ENCODE measurements at places on chromosomes 11 and 22.

- DNase-seq, result no peak
Observed at GRCh38 chr22:50641696-50642607, 14.0 kb upstream of the ARSA start.

GRCh38 chr11:62012451-62012831 is 45.0 kb upstream of the FTH1 start:
- no peak for DNase-seq

DNA sequence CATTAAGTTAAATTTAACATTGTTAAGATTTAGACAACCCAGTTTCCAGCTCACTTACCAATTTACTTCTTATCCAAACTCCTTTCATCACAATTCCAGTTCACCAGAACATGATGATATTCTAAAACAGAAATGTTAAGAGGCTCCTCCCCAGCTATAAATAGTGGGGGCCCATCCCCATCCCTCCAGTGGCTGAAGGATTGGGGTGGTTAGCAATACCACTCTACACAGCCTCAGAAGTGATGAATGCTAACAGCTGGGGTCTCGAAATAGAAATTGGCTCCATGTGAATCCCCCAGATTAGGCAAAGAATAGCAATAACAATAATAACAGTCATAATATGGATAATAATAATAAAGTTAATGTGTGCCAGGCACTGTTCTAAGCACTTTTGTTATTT is 97.9 kb upstream of the NCAM1 start:
- no peak for DNase-seq

DNA sequence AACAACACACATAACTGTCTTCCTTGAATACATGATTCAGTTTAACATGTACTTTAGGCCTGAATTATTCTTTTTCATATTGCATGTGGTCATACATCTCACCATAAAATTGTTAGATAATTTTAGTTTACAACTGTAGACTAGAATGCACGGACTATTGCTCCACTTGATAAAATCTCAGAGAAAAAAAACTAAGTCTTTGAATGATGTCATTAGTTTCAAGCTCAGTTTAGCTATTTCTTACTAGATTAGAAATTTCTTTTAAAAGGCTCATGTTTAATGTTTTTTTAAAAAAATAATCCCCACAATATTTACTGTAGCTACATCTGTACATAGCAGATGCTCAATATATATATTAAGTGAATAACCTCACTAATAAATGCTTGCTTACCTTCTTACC is 5.1 kb downstream of the RSF1 start:
- no peak for DNase-seq

GRCh38 chr11:79129702-79130101 is 311.1 kb downstream of the TENM4 start:
- no peak for DNase-seq

- no peak for DNase-seq
Observed at GRCh38 chr11:64283092-64283491, 1.4 kb downstream of the BAD start.

DNA sequence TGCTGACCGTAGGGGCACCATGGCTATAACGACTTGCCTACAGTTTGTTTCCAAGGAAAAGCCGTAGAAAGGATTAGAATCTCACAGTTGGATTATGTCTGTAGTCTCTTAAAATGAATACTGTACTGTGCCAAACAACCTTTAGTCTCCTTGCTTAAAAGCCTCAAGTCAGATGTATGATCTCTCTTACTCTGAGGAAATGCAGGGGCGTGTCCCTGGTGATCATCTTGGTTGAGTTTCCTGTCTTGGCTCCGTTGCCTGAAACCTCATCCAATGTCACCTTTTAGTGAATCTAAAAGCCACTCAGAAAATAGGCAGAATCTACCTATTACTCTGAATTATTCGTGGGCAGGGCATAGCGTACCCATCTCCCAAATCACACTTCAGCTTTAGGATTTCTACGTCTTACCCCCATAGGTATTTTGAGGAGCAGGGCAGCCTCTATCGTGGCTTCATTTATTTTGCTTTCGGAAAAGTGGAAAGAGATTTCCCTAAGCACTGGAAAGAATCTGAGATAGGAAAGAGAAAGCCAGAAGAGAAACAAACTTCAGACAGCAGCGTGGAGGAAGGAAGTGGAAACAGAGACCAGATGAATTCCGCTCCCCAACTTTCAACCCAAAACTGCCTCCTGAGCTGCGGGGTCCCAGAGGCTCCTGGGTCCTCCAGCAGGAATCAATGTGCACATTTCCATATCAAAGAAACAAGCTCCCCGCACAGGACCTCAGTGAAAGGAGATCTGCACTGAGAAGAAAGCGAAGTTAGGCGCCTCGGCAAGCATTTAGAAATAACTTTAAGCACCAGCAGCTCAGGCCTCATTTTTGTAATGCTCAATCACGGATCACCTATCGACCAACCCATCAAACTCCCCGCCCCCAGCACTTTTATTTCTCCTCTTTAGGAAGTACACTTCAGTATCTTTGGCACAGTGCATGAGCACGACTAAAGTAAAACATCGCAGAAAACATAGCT is 245.8 kb downstream of the ETS1 start:
- no peak for DNase-seq

- DNase-seq, result no peak
Observed at GRCh38 chr11:121105063-121105480, 4.0 kb downstream of the TECTA start.

- DNase-seq, result no peak
Observed at GRCh38 chr11:70192666-70193410, 10.3 kb upstream of the FADD start.

DNA sequence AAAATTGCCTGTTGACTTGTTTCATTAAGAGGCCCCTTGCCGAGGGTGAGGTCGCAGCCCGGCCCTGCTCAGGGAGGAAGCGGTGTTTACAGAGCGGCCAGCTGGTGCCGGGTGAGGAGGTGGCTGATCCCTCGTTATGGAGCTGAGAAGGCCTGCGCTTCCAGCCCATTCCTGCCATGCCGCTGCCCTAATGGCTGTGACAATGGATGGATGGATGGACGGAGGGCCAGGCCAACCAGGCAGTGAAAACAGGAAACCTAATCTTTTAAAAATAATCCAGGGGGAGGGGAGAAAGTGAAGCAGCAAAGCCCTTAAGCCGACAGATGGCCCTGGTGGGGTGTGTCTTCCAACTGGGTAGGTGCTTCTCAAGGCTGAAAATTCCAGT is 38.5 kb downstream of the BCR start:
- peak; percentile 53 for DNase-seq

DNA sequence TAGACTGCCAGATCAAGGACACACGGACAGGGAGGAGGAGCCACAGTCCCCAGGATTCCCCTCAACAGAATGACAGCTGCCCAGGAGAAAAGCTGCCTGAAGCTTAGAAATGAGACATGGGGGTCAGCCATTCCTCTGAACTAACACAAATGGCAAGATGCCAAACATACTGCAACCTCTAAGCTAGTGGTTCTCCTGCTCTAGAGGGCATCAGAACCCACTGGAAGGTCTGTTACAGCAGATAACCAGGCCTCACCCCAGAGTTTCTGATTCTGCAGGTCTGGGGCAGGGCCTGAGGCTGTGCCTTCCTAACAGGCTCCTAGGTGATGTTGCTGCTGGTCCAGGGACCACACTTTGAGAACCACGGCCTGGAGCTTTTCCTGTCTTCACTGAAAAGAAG is 28.6 kb upstream of the BID start:
- no peak for DNase-seq

- DNase-seq, result no peak
Observed at GRCh38 chr11:92504004-92504403, 279.4 kb downstream of the FAT3 start.

GRCh38 chr11:59141673-59142460 is 789 bp upstream of the FAM111A start:
- no peak for DNase-seq

DNA sequence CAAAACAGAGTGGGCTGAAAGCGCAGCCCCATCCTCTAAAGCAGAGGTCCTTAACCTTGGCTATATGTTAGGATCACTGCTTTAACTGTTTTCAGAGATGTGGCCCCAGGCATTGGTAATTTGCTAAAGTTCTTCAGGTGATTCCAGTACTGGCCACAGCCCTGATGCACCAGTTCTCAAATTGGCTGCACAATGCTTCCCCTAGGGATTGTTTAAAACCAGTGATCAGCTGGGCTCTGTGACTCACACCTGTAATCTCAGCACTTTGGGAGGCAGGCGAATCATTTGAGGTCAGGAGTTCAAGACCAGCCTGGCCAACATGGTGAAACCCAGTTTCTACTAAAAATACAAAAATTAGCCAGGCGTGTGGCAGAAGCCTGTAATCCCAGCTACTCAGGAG is 8.4 kb upstream of the IRAG1 start:
- no peak for DNase-seq

DNA sequence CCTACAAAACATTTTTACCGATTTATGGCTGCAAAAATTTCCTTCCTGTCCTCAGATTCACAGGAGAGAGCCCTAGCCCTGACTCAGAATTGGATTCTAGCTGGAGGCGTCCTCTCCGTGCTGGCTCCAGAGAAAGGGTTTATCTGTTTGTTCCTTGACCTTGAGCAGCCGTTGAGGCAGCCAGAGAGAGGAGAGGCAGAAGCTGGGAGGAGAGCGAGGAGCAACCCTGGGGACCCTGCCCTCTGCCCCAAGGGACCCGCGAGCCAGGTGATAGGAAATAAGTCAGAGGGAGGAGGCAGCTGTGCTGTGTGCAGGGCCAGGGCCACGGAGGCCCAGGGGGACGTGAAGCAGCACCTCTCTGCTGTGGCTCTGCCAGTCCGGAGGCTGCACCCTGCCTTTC is 75.6 kb downstream of the IGLL1 start:
- DNase-seq, result no peak

GRCh38 chr11:57781529-57781943 is 19.9 kb downstream of the CTNND1 start:
- DNase-seq, result no peak

GRCh38 chr22:43889201-43889859 is 2.5 kb downstream of the PNPLA5 start:
- no peak for DNase-seq

DNA sequence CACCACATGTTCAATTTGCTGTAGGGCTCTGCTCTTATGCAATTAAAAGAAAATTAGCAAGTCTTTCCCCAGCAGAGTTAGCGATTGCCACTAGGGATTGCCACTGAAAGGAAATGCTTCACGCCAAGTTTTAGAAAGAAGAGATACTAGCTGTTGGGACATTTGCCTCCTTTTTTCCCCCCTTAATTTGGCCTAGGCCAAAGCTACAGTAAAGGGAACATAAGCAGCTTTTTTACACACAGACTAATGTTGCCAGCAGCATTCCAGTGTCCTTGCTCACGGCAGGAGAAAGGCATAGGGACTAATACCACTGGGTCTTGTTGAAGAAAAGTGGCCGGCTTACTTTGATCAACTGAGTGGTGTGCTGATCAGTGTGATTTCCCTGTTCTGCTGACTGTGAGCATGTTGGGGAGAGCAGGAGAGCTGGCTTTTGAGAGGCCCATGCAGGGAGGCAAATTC is 71.2 kb downstream of the PHF21A start:
- DNase-seq, result no peak

DNA sequence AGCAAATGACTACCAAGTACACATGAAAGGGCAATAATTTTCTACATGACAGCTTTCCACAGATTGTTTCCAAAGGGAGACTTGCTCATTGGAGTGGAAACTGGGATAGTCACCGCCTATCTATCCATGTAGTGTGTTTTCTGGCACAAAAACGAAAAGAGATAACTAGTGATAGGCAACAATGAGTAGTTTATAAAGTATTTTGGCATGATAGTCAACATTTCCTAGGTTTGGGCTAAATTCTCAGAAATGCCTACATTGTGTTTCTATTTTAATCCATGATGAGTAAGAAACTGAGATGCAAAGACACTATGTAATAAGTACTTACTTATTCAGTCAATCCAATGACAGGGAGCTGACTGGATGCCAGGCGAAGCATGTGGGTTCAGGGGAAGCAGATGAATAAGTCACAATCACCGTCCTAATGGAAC is 1129.1 kb downstream of the DLG2 start:
- no peak for DNase-seq

DNA sequence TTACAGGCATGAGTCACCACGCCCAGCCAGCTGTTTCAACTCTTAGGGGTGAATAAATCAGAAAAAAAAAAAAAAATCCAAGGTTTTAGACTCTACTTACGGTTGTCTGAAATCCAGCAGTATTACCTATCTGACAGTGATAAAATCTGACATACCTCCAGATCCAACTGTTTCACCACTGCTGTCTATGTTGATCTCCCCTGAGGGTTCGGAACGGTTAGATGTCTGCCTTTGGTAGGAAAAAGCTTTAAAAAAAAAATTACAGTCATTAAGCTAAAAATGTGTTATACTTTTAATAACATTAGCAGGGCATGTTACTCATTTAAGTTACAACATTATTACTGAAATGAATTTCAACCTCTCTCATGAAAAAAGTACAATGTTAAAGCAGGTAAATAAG is 21.1 kb downstream of the NCAPD3 start:
- DNase-seq, result no peak

- DNase-seq, result no peak
Observed at GRCh38 chr11:27244900-27245299, 118.1 kb downstream of the CCDC34 start.

- DNase-seq, result peak; percentile 6
Observed at GRCh38 chr11:66950112-66950535, 8.1 kb downstream of the PC start.

GRCh38 chr11:119410501-119410900 is 12.5 kb downstream of the THY1 start:
- no peak for DNase-seq

DNA sequence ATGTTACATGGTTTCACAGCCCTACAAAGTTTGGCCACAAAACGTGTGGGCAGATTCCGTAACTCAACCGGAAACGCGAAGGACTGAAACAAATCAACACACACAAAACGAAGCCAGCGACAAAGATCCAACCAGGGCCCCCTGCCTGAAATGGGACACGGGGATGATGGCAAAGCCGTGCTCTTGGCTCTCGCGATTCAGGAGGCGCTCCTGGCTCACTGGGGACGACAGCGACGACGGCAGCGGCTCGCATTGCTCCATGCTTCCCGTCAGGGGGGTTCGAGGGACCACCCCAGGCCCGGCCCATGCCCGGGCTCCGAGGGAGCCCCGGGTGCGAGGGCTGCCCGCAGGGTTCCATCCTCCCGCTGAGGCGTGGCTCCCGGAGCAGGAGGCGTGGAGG is 4786.8 kb upstream of the OR11H1 start:
- DNase-seq, result no peak

- DNase-seq, result no peak
Observed at GRCh38 chr22:29617922-29618629, 14.6 kb downstream of the NF2 start.

- no peak for DNase-seq
Observed at GRCh38 chr22:24466716-24467328, 28.3 kb upstream of the UPB1 start.

DNA sequence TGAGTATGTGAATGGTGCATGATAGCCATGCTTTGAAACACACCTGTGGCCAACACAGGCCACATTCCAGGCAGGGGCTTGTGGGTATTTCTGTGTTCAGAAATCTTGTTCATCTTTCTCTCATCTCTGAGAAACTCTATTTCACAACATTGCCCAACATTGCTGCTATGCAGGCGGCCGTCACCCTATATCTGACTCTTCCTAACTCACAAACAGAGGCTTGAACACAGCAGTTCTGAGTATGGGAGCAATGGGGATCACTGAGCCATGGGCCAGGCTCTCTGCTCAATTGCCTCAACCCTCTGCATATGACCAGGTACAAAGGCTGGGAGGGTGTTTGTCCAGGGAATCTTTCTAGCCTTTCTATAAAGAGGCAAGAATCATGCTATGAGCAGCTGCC is 259.9 kb downstream of the BUD13 start:
- DNase-seq, result no peak
